CD4-positive, alpha-beta T cell treated with Interleukin-6 for 4 hours (primary cell): ENCODE measurements at places on chromosomes 13 and 19.

DNA sequence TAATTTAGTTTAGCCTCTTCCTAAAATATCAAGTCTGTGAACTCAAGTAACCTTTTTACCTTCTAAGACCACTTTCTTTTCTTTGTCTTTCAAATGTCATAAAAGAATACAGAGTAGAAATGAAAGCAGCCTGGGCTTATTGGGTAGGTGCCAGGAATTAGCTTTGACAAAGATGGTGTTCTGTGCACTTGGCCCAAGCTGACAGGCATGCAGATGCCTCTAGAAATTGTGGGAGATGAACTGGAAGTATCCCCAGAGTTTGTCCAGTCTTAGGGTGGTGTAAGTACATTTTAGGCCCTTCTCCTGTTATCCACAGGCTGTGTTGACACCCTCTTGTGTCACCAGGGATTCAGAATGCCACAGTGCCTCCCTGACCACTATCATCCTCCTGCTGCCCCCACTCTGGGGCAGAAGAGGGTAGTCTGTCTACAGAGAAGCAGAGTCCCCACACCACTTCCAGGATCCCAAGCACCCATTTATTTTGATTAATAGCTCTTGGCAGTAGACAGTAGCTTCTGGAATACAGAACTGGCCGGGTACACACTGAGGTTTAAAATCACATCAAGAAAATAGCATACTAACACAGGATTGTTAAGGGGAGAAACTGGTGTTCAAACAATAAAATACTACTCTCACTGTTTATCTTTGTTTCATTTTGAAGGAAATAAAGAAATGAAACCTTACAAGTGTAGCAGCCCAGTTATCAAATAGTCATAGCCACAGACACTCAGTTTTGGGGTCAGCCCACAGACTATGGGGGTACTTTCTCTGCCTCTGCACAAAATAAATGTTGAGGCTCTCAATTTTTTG lies 343.2 kb downstream of the KCNRG start:
- DNase-seq = no peak

GRCh38 chr13:40102854-40103253 lies 447.4 kb downstream of the COG6 start:
- peak; percentile 71 for DNase-seq

- DNase-seq = no peak
These were observed 367.6 kb downstream of the DNAJC15 start for GRCh38 chr13:43391036-43391435.

DNA sequence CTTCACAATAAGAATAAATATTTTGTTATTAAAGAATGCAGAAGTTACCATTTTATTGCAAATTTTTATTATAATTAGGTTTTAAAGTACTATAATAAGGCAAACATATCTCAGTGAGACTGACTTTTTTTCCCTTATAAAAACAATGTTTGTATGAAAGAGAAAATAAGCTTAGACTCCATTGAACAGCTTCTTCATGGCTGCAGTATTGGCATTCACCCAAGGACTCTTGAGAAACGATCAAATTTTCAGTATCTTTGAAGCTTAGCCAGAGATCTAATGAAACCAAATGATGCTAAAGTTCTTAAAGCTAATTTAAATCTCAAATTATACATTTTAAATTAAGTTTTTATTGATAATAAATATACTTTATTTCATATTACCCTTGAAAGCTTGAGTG lies 128.3 kb downstream of the GGACT start:
- no peak for DNase-seq

DNA sequence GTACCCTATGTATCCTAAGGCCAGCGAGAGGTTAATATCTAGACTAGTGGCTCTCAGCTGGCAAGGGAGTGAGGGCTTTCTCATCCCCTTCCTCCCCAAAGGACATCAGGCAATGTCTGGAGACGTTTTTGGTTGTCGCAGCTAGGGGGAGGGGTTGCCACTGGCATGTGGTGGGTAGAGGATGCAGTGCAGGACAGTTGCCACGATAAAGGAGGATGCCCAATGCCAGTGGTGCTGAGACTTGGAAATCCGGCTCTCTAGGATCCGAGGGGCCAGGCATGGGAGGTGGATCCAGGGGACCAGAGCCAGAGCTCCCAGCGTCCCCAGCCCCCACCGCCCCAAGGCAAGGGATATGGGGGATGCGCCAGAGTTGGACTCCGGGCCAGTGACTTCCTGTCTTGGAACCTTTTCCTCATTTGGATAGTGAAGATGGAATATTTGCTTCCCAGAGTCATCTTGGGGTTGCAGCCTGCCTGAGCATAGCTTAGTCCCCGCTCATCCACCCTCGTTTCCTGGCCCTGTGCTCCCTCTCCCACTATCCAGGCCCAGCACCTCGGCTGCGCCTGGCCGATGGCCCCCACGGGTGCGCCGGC lies 4.9 kb downstream of the SSC5D start:
- no peak for DNase-seq

DNA sequence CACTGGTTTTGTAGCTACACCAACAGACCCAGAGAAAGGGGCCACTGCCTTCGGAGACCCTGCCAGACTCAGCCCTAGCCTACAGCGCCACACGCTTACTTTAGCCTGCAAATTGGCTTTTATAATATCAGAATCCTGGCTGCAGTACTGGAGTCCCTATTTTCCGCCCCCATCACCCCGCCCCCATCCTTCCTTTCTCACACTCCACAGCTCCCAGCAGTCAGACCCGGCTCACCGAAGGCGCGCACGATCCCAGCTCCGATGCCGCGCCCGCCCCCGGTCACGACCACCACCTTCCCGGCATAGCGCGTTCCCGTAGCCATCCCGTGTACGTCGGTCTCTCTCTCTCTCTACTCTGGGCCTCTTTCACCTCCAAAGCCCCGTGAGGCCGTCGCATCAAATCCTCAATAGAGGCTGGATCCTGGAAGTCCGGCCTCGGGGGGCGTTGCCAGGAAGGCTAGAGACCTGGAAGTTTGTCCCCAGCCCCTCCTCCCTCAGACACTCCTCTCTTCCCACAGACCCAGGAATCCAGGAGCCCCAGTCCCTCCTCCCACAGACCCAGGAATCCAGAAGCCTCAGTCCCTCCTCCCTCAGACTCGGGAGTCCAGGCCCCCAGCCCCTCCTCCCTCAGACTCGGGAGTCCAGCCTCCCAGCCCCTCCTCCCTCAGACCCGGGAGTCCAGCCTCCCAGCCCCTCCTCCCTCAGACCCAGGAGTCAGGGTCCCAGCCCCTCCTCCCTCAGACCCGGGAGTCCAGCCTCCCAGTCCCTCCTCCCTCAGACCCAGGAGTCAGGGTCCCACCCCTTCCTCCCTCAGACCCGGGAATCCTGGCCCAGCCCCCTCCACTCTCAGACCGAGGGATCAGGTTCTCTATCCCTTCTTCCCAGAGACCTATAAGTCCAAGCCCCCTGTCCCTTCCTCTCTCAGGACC lies at the start of gene HSD17B14:
HSD17B14 (minus strand) TSS at position 403 of the 929 bp plus-strand sequence; CDS start at position 323, 80 bp downstream.
- DNase-seq = peak; percentile 16

- no peak for DNase-seq
These were observed 12.5 kb downstream of the ZNF714 start for GRCh38 chr19:21094347-21095025.

- DNase-seq = no peak
These were observed 5.8 kb downstream of the MLLT1 start for GRCh38 chr19:6273701-6274601.

DNA sequence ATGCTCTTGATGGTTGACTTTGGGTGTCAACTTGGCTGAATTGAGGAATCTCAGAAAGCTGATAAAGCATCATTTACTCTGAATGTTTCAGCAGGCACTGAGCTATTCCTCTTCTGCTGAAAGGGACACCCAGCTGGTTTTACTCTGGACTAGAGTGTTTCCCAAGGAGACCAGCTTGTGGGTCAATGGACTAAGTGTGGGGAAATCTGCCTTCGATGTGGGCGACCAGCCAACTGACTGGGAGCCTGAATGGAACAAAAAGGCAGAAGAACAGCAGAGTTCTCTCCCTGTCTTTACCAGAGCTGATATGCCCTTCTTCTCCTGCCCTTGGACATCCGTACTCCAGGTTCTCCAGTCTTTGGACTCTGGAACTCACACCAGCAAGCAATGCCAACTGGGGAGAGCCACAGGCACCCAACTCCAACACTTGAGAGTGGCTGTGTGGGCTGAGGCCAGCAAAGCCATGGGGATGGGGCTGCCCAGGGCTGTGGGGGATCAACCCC lies 32.2 kb downstream of the MRPL57 start:
- no peak for DNase-seq

DNA sequence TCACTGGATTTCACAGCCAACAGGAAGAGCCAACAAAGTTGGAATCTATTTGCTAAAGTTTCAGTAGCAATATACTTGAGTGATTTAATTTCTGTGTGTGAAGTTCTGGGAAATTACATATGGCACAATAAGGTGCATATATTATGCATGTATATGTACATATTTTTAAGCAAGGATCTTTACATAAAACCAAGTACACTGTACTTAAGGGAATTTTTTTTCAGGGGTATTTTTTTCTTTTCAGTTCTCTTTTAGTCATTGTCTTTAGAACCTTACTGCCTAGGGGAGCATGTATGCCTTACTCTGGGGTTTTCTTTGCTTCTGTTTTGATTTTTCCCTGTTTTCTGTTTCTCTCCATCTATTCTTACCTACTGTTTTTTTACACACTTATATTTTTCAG lies 7.4 kb downstream of the RAP2A start:
- DNase-seq = no peak

GRCh38 chr13:44413095-44413494 lies 39.5 kb downstream of the SERP2 start:
- no peak for DNase-seq

DNA sequence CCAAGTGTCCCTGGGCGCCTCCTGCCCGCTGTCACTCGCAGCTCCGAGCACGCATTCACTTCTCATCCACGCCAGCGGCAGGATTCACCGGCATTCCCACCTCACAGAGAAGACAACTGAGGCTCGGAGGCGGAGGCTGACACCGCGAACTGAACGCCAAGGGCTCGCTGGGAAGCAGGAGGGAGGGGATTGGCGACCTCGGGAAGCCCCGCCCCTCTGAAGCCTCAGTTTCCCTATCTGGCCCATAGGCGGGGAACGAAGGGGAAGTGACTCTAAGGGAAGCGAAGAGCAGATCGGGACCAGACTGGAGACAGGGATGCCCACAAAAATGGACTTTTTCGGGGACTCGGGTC lies 256 bp downstream of the MICOS13 start:
- DNase-seq = no peak

DNA sequence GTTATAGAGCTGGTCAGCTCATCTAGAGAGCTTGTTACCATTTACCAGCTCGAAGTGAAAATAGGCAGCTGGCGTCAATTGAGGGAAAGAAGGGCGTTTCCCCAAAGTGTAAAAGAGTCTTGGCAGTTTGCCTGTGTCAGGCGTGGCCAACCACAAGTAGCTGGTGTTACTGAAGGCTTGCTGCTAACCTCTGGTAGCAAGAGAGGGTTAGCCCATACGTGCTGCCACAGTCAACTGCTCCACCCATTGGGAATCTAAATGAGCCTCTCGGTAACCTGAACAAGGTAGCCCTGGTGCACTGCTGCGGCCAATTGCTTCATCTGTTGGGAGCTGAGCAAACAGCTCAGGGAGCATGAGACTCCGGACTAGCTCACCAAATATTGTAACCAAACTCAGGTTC lies 314.9 kb upstream of the SLITRK5 start:
- DNase-seq = no peak

DNA sequence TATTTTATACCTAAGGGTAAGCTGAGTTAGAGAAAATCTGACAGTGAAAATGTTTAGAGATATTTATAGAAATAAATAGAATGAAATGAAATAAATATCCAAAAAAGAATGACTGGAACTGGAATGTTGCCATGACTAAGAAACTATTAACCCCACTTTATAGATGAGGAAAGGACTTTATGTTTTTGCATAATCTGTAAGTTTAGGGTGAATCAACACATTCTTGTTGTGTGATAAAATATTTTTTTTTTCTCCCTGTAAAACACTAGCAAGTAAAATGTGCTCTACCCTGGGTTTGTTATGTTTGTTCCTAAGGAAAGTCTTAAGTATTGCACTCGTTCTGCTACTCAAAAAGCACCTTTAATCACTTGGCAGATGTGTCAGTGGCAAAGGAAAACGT lies 83.8 kb upstream of the KL start:
- DNase-seq = no peak

DNA sequence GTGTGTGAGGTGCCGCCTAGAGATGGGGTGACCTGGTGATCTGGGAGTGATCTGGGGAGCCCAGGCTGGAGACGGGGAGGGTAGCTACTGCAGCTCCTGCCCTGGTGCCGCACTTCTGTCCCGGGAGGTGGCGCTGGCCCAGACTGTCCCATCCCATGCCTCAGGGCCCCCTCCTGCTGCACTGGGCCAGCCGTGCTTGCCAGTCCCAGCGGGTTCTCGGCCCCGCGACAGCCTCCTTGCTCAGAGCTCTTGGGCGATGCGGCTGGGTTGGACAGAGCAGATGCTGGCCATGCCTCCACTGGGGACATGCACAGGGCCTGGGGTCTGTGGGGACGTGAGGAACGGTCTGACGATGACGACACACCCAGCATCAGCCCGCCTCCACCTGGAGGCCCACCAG lies 2.5 kb downstream of the RAX2 start:
- DNase-seq = no peak
